ENCODE measurements at places on chromosomes 6 and 20.

GRCh38 chr6:11412011-11412424 lies 125.5 kb upstream of the TMEM170B start:
- peak; percentile 54 for DNase-seq

DNA sequence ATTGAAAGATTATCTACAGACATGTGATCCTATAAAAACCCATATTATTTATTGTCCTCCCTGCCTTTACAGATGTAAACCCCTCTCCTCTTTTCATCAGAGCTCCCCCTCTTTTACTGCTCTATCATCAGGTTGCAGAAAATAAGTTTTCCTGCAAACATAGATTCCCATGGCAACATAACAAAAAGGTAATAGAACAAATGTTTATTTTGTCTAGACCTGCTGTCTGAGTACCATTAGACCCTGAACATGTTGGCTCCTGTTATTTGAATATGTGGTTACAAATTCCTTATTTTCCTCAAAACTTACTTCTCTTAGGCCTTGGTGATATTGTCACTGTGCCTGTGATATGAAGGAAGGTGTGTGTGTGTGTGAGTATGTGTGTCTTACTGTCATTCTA lies 11.5 kb downstream of the MAPK14 start:
- DNase-seq: no peak

- no peak for DNase-seq
Observed at GRCh38 chr6:35197196-35197595, 16.6 kb upstream of the SCUBE3 start.

DNA sequence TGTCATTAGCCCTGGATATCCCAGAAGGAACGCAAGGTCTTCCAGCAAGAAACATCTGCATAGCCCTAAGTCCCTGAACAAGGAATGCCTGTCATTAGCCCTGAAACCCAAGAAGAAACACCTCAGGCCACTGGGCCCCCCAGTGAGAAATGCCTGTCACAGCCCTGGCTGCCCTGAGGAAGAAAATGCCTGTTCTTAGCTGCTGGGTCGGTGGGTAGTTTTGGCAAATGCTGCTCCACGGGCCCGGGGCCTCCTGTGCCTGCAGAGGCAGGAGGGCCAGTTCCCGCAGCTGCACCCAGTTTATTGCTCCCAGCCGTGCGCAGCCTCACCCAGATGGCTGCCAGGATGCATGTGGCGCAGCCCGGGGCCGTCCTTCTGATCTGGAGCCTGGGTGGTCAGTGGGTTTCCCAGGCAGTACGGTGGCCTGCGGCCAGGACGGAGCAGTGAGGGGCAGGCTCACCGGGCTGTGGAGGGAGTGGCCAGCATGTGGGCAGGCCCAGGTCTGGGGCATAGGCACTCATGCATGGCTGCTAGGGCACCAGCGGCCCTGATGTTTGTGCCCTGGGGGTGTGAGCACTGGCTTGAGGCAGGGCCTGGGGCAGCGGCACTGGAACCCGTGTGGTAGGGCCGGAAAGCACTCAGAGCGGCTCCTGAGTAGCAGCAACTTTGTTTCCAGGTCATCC lies 219.0 kb downstream of the ERMARD start:
- DNase-seq: no peak

- peak; percentile 29 for DNase-seq
Observed at GRCh38 chr6:113734982-113735381, 122.2 kb upstream of the MARCKS start.

- no peak for DNase-seq
Observed at GRCh38 chr6:111653434-111653833, 47.8 kb upstream of the TRAF3IP2 start.

- no peak for DNase-seq
Observed at GRCh38 chr20:59082077-59082740, 39.6 kb upstream of the PRELID3B start.

DNA sequence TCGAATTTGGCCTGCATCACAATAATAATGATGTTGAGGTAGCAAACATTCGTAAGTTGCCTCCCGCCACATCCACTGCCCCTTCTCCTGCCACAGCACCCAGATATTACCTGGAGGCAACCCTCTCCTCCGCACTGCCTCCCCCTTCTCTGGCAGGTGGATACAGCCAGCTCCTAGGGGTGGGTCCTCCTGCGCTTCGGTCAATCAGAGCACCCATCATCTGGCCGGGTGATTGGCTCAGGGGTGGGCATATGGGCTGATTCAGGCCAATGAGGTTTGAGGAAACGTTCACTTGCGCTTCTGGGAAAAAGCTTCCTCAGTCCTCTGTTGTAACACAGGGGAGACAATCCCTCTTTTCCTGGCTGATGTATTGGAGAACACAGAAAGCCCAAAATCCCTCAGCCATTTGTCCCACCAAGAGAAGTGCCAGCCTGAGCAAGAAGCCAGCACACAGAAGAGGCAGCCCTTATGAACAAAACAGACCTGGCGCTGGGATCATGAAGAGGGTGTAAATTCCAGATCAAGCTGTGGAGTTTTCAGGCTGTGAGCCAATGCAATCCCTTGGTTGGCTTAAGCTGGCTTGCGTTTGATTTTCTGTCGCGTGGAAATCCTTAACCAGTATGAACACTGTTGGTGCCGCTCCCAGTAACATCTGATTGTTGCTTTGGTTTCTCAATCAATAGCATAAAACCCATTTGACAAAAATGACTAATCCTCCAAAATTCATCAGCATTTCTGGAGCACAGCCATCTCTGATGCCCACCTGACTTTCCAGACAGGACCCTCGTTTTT lies 82.2 kb downstream of the PRDM1 start:
- no peak for DNase-seq

GRCh38 chr6:18314317-18314997 lies 50.1 kb upstream of the DEK start:
- no peak for DNase-seq

DNA sequence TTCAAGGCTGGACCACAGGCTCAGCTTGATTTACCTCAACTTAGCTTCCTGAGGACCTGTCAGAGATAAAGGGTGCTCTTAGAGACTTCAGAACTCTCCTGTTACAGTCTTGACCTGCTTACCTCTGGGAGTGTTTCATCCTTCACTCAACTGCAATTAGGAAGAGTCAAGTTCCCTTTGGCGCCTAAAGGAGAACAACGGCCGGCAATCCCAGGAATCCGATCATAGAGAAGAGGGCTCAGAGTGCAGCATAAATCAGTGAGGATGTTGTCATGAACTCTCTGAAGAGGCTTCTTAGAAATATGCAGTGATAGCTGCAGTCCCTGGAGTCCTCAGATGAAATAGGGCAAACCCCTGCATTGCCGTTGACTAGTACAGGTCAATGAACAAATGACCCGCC lies 36.4 kb downstream of the LYRM2 start:
- DNase-seq: no peak

DNA sequence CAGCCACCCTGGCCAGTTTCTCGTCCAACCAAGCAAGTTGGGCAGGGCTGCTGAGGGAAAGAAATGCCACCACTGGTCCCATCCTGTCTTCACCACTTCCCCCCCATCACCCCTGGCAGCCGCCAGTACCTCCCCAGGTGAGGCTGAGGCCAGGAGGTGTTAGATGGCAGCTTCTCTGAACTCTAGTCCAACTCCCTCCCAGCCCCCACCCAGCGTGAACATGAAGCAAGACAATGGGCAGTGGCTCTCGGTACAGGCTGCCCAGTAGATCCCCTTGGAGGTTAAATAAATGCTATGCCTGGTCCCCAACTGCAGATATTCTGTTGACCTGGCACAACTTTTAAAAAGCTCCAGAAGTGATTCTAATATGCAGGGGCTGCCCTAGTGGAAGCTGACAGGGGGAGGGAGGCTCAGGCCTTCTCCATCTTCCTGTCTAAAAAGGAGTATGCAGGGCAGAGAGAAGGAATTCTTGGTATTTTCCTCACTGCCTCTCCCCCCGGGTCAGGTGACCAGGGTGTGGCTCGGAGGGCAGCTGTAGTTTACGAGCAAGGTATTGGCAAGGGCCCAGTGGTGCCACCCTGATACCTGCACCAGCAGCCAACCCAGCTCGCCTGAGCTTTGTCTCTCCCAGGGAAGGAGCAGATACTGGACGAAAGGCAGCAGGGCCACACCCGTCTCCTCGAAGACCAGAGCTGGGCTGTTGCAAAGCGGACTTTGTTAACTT lies 25.7 kb downstream of the KCNK5 start:
- DNase-seq: no peak

DNA sequence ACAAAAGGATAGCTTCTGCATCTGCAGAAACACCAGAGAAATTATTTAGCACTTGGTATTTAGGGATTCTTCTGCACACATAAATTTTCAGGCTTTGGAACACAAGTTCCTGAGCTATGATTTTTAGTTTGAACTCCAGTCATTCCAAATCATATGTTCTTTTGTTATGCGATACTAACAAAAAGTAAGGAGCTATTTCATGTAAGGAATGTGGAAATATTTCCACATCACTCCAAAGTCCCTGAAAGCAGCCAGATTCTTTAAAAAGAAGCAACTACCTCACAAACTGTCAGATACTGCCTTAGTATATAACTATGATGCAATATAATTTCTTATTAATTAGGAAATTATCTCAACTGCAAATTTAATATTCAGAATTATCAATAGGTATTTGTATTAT lies 106.9 kb downstream of the RNGTT start:
- peak; percentile 10 for DNase-seq

GRCh38 chr6:87675004-87675681 lies 26.9 kb downstream of the AKIRIN2 start:
- DNase-seq: no peak

- no peak for DNase-seq
Observed at GRCh38 chr20:44587035-44587980, 4.9 kb downstream of the PKIG start.

DNA sequence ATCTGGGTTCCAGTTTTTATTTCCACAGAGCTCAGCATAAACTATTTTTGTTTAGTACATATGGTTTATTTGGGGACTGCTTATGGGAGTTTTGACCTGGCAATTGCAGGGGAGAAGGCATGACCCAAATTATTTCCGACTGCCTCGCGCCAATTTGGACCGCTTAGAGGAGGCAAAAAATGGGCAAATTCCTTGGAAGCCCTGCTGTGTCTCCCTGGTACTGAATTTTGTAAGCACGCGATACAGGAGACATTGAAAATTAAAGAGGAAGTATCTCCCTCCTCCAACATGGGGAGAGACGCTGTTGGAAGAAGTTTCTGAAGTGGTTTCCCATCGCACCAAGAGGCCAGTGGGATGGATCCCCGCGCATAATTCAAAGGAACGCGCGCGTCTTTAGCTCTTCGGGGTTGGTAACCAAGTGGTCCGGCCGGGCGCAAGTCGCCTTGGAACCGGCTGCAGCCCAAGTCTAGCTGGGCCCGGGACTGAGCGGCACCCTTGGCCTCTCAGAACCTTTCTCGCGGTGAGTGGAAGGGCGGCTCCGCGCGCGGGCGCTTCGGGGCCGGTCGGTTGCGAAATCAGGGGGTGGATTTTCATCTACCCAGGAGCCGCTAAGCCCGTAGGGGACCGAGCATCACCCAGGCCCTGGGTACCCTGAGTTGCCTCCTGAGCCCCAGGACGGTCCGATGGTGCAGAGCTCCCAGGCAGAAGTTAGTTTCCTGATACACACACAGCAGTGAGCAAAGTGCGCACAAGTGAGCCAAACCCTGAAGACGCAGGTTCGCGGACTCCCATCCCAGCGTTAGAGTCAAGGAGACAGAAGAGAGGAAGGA lies 6.2 kb downstream of the NKX2-2 start:
- no peak for DNase-seq

GRCh38 chr6:14767226-14767625 lies 478.6 kb upstream of the JARID2 start:
- no peak for DNase-seq

DNA sequence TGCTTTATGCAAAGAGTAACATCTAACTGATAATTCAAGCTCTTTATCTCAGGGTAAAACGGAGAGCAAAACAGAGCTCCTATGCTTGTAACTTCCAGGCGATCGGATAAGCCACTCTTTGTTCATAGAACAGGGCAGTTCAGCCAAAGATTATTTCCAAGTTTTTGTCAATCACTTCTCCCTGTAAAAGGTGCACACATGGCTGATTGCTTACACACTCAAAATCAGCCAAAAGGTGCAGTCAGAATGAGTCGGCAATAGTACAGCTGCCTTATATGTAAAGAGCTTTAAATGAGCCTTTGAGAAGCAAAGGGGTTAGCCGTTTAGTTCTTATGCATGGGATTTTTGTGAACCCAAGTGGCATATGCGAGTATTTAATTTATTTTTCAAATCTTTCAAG lies 449.6 kb upstream of the POU3F2 start:
- no peak for DNase-seq

DNA sequence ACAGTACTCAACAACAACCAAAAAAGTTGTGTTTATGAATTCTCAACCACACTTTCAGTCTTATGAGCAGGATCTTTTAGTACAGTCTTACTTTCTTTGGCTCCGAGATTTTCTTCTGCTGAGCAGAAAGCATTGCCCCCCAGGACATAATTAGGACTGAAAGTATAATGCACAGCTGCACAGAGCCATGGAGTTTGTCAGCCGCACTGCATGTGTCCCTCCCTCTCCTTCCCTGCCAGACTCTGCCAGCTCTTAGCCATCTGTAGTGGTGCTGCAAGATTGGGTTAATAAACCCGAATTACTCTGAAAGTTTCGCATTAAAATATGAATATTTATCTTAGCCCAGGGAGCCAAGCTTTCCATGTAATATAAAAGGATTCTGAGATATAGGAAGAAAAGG lies 179.6 kb upstream of the PTCHD4 start:
- DNase-seq: no peak

GRCh38 chr6:24558516-24558915 lies 63.7 kb downstream of the ALDH5A1 start:
- DNase-seq: no peak

- DNase-seq: no peak
Observed at GRCh38 chr6:162026843-162027242, 700.7 kb downstream of the PRKN start.

GRCh38 chr6:141248021-141248799 lies 884.5 kb upstream of the GJE1 start:
- DNase-seq: no peak

DNA sequence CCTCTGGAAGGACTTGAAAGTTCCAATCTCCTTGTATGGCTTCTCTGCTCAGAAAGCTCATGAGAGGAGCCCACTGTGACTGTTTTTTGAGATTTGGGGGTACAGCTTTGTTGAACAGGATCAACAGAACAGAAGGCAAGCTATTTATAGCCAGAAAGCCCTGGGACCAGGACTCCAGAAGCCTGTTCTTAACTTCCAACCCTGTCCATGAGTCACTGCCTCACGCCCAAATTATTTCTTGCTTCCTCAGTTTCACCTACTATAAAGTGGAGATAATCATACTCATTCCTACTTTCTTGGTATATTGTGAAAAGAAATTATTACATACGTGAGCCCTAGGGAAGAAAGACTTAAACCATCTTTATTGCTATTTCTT lies 100.9 kb upstream of the MARCKS start:
- DNase-seq: no peak

DNA sequence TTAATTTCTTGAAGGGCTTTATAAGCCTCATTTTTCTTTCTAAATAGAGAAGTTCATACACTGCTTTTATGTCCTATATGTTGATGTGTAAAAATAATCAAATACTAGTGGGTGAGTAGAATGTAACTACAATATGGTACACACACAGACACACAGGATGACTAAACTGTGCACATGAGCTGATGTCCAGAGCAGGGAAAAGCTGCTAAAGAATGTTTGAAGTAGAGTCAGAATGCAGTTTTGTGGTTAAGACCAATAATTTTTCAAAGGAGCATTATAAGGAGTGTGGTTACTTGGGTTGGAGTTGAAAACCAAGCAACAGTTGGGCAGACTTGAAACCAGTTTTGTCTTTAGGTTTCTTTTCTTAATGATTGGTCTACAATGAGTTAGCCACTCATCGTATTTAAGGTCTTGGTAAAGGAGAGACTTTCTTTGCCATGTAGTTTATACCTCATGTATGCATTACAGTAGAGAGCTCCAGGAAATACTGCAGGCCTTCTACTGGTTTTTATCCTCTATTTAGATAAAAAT lies 196.6 kb downstream of the ESR1 start:
- DNase-seq: no peak
